MCF 10A (cell line): ENCODE measurements at places on chromosomes 5 and 9.

GRCh38 chr5:74772359-74772758 is 5.3 kb downstream of the NSA2 start:
- peak; percentile 35 for DNase-seq

GRCh38 chr5:42507451-42508097 is 84.3 kb downstream of the GHR start:
- DNase-seq: no peak

DNA sequence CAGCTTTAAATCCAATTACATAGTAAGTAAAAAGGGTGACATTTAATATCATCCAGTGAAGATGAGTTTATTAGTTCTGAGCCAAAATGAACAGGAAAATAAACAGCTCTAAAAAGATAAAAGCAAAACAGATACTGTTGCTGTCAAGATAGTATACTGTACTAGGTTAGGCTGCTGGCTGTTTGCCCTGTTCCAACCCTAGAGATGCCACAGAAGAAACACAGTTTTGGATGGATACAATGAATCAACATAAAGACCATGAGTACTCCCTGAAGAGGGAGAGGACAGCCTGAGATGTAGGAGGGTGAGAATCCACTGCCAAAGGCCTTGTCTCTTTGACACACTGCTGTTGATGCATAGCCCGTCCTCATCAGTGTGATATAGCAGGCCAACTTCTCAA is 1302.7 kb downstream of the EFNA5 start:
- DNase-seq: no peak

- DNase-seq: no peak
Measured at GRCh38 chr9:134549336-134549735, 92.3 kb upstream of the COL5A1 start.

DNA sequence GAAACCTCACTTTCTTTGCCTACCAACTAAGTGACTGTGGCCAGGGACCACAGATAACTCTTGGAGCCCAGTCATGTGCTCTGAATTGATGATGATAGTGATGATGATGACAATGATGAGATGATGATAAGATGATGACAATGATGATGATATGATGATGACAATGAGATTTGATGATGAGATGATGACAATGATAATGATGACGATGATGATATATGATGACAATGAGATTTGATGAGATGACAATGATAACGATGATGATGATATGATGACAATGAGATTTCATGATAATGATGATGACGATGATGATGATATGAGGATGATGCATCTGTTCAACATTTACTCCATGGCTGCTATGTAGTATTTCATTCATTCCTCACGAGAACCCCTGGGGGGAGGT is 213.0 kb downstream of the ERCC6L2 start:
- DNase-seq: no peak

- no peak for DNase-seq
Measured at GRCh38 chr9:112615584-112616266, 102.2 kb downstream of the INIP start.

DNA sequence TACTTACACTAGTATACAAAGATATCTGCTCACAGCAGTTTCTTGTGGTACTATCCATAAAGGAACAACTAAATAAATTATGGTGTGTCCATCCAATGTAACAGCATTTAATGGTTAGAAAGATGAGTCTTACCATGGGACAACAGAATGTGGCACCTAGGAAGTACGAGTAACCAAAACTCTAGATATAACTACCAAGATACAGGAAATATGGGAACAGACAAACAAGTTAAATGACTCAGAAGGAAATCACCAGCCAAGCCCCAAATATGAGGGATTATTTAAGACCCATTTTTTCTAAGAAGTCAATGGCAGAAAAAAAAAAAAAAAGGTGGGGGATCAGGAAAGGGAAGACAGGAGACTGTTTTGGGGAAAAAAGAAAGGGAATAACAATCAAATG is 294.8 kb downstream of the PRELID2 start:
- no peak for DNase-seq

GRCh38 chr5:97923496-97923895 is 740.4 kb upstream of the RIOK2 start:
- DNase-seq: no peak

DNA sequence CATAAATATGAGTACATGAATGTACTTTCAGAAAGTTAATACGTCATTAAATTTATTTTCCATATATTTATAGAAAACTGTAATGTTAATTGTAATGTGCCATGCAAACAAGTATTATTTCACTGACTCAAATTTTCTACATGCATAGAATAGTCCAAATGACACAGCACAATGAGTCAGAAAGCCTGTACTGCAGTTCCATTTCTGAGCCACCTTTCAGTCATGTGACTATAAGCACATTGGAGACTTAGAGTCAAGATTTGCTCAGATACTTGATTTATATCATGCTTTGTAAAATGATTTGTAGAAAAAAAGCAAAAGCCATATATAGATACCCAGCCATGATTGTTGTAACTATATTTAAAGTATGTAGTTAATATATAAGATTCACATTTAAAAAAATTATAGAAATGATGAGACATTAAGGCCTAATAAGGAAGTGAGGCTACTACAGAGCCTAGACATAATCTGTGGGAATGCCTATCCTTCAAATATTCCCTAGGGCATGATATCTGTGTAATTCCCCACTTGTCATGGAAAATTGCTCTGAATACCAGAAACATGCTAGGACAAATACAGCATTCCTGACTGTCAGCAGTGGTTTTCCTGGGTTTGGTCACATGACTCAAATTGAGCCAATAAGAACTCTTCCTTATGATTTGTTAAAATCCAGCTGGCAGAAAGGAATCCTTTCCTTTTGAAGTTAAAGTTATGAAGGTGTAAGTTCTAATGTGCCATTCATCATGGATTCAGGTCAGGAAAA is 50.0 kb downstream of the PTPRD start:
- peak; percentile 27 for DNase-seq

GRCh38 chr5:114458726-114459125 is 96.9 kb downstream of the KCNN2 start:
- DNase-seq: no peak

DNA sequence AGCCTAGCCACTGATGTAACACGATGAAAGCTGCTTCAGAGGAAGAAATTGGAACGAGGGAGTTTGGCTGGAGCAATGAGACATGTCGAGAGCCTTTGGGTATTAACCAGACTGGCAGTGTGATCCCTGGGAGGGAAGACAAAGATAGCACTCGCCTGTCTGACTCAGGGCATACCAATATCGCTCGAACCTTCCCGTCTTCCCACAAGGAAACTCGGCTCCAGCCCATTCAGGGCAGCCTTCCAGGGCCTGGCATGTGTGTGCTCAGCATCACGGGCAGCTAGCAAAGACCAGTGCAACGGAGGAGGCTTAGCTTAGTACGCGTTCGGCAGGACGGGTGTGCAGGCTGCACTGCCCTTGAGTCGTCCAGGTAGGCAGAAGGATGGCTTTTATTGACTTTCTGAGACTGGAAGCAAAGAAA is 356.9 kb upstream of the WWC1 start:
- DNase-seq: no peak

DNA sequence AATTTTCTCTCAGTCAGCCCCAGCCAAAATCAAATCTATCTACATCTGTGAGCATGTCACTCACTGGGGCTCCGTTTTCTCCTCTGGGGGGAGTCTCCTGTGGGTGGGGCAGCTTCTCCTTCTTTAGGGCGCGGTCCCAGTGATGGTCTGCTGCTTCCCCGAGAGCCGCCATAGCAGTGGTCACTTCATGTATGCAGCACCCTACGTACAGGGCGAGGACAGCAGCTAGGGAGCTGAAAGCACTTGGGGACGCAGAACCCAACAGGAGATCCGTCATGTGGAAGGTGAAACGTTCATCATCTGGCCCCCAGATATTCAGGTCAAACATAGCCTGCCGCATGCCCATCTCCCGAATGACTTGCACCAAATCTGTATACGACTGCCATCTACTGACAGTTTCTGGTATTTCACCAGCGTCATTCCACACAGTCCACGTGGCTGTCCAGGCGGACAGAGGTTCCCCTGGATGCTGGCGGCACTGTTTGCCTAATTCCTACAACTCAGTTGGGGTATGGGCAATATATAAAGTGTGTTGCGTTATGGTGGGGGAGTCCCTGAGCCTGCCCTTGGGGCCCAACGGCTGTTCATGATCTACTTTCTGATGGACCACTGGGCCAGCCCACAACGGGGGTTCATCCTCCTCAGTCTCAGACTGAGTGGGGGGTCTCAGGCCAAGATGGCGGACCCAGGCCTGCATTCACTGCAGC is 795.0 kb downstream of the EFNA5 start:
- DNase-seq: peak; percentile 81

DNA sequence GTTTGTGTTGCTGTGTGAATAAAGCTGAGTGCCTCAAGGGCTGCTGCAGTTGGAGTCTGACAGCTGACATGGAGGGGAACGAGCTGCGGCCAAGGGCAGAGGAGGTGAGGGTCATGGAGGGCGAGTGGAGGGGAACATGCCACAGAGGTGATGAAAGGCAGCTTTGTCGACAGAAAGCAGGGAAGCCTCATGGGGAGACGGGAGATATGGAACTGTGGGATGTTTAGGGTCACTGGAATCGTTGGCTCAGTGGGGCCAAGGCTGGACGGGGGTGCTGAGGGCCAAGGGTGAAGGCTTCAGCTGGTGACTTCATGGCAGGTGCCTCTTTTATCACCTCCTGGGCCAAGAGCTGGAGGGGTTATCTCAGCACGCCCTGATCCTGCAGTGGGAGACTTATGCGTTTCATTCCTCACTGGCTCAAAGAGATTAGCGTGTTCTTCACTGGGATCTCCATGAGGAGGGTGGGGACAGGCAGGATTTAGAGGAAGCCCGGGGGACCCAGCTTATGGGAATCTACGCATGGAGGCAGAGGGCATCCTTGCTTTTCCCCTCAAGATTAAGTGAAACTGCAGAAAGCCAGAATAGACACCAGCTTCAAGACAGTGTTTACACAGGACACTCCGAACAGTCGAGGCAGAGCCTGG is 42.2 kb downstream of the FAM240B start:
- no peak for DNase-seq

GRCh38 chr9:105070176-105070575 is 142.2 kb upstream of the ABCA1 start:
- no peak for DNase-seq

DNA sequence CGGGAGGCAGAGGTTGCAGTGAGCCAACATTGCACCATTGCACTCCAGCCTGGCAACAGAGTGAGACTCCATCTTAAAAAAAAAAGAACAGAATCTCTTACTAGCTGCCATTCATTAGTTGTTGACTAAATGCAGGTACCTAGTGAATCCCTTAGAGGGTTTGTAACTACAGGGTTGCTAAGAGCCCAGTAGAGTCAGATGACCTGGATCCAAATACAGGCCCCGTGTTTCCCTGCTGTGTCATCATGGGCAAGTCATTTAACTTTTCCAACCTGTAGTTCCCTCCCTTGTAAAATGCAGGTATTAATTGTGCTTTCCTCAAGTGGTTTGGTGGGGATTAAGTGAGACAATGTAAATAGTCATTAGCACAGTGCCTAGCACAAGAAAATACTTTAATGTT is 32.8 kb downstream of the PLAC8L1 start:
- no peak for DNase-seq

GRCh38 chr5:159921721-159922120 is 5.4 kb downstream of the ADRA1B start:
- DNase-seq: no peak

GRCh38 chr9:7227951-7228350 is 470.2 kb downstream of the KDM4C start:
- no peak for DNase-seq
